ENCODE measurements at places on chromosomes 1 and 21. TPM values are rescaled to one million over a fixed set of nuclear protein-coding genes. Genes with fewer than 3 reads are reported as not detected.

Gene HMCN1
- polyA plus RNA-seq = 0.27 TPM

Gene ALX3
- not detected for polyA plus RNA-seq

Gene FNBP1L
- polyA plus RNA-seq = 10.1 TPM

Gene AGT
- 8.2 TPM for polyA plus RNA-seq

Gene PCNT
- 15.5 TPM for polyA plus RNA-seq

Gene ZMYND12
- 1.7 TPM for polyA plus RNA-seq

Gene PADI4
- 0.12 TPM for polyA plus RNA-seq

Gene KRTAP10-8
- not detected for polyA plus RNA-seq

Gene PIAS3
- polyA plus RNA-seq = 26.7 TPM

Gene PRELP
- polyA plus RNA-seq = 3.4 TPM

Gene LRP8
- polyA plus RNA-seq = 0.34 TPM

Gene S100A9
- 79.6 TPM for polyA plus RNA-seq

Gene GBP6
- 0.08 TPM for polyA plus RNA-seq

Gene PPFIA4
- 0.30 TPM for polyA plus RNA-seq

Gene NME7
- polyA plus RNA-seq = 5.0 TPM

Gene ANKRD65
- 22.1 TPM for polyA plus RNA-seq

Gene TESK2
- polyA plus RNA-seq = 1.5 TPM

Gene RGS18
- 0.26 TPM for polyA plus RNA-seq

Gene SPRR2F
- polyA plus RNA-seq = not detected

Gene MMEL1
- 8.7 TPM for polyA plus RNA-seq

Gene DLGAP3
- 1.8 TPM for polyA plus RNA-seq

Gene DIP2A
- polyA plus RNA-seq = 23.2 TPM

Gene NBPF10
- polyA plus RNA-seq = 0.65 TPM

Gene NEK7
- 13.4 TPM for polyA plus RNA-seq

Gene F3
- polyA plus RNA-seq = 62.6 TPM

Gene SPAG17
- polyA plus RNA-seq = 3.5 TPM

Gene ERICH3
- 0.68 TPM for polyA plus RNA-seq

Gene KPRP
- polyA plus RNA-seq = not detected

Gene CATSPERE
- 0.68 TPM for polyA plus RNA-seq

Gene CD5L
- polyA plus RNA-seq = not detected

Gene PLD5
- polyA plus RNA-seq = 0.04 TPM

Gene ACKR1
- polyA plus RNA-seq = 22.7 TPM

Gene CHI3L2
- polyA plus RNA-seq = 0.07 TPM

Gene ZRANB2
- 31.2 TPM for polyA plus RNA-seq

Gene HES2
- polyA plus RNA-seq = not detected

Gene WNT3A
- polyA plus RNA-seq = 0.08 TPM

Gene TIPRL
- 10.2 TPM for polyA plus RNA-seq

Gene PDC
- not detected for polyA plus RNA-seq

Gene FMO3
- 2.3 TPM for polyA plus RNA-seq

Gene TMCC2
- polyA plus RNA-seq = 2.6 TPM

Gene IGSF21
- 0.61 TPM for polyA plus RNA-seq

Gene UBE2Q1
- 22.3 TPM for polyA plus RNA-seq

Gene DSCAM
- 0.15 TPM for polyA plus RNA-seq

Gene F13B
- not detected for polyA plus RNA-seq

Gene RBBP4
- polyA plus RNA-seq = 19.7 TPM

Gene GSTM1
- 21.7 TPM for polyA plus RNA-seq

Gene SZRD1
- 37.1 TPM for polyA plus RNA-seq

Gene INSRR
- 0.94 TPM for polyA plus RNA-seq

Gene VWA5B1
- polyA plus RNA-seq = 0.70 TPM

Gene PLEKHN1
- 0.52 TPM for polyA plus RNA-seq

Gene ATP1A2
- 1.6 TPM for polyA plus RNA-seq

Gene CLCA2
- not detected for polyA plus RNA-seq
